ENCODE measurements at places on chromosomes 13 and 19. TPM values are rescaled to one million over a fixed set of nuclear protein-coding genes. Genes with fewer than 3 reads are reported as not detected.

GRCh38 chr19:50899569-50899968 is 11.6 kb downstream of the KLK4 start:
- DNase-seq: no peak

DNA sequence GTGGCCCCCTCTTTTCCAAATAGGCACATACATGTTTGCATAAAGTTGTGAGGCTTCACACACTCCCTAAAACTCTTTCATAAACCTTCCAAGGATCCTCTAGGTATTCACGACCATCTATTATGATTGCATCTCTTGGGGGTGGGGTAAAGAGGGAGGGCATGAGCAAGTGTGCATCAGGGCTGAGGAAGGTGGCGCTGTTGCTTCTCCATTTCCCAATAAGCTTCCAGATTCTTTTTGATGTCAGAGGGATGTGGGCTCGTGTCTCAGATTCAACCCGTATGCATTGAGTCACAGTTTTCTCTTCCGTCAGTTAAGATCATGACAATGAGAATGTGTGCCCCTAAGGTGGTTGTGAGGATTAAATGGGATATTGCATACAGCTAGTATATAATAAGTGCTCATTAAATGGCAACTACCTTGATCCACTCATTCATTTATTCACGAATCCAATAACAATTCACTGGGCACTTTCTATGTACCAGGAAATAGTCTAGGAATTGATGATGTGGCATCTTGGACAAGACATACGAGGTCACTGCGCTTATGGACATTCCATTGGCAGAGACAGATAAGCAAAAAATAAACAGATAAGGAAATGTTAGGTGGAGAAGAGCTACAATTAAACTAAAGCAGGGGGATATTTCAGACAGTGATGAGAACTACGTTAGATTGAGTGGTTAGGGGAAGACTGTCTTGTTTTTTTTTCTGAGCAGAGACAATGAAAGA is 10.3 kb downstream of the CYP2B6 start:
- DNase-seq: no peak

- DNase-seq: no peak
Measured at GRCh38 chr13:38804536-38804935, 117.7 kb downstream of the FREM2 start.

DNA sequence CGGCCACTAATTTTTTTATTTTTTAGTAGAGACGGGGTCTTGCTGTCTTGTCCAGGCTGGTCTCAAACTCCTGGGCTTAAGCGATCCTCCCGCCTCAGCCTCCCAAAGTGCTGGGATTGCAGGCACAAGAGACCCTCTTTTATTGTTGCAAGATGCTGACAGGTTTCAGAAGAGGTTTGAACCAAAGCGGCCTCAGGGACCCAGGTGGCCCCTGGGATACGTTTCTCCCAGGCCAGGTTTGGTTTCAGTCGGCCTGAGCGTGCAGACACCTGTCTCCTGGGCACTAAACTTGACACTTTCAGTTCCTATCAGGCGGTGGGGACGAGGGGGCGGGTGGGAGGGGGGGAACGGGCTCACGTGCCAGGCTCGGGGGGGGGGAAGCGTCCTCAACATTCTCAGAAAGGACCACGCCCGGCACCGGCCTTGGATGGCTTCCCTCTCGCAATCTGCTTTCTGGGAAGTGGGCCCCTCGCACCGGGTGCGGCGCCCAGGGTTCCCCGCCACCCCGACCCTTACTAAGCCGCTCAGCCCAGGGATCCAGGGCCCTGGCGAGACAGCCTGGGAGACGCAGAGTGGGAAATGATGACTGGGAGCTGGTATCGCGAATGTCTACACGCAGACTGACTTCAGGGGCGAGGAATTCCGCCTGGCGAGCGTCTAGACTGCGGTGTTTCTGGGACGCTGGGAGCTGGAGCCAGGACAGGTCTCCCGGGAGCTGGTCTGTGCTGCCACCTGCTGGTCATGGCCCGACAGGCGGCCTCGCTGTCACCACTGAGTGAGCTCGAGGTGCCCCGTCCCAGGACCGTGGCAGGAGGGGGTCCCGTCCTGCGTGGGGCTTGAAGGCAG is 91.6 kb downstream of the GNG7 start:
- peak; percentile 66 for DNase-seq

- DNase-seq: no peak
Measured at GRCh38 chr19:16661480-16662034, 618 bp downstream of the TMEM38A start.

DNA sequence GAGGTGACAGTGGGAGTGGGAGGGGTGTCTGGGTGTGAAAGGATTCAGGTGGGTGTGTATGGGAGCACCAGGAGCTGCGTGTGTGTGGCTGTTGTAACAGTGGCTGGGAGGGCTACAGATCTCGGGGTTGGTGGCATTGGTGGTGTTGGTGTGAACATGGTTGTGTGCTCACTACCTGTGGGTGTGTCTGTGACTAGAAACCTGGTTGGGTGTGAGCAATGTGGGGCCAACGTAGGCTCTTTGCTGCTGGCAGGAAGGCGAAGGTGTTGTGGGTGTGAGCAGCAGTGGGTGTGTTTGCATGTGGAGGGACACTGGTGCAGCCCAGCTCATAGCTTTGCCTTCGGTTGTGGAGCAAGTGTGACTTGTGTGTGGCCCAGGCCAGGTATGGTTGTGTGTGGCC is 3.7 kb upstream of the NR2C2AP start:
- no peak for DNase-seq

DNA sequence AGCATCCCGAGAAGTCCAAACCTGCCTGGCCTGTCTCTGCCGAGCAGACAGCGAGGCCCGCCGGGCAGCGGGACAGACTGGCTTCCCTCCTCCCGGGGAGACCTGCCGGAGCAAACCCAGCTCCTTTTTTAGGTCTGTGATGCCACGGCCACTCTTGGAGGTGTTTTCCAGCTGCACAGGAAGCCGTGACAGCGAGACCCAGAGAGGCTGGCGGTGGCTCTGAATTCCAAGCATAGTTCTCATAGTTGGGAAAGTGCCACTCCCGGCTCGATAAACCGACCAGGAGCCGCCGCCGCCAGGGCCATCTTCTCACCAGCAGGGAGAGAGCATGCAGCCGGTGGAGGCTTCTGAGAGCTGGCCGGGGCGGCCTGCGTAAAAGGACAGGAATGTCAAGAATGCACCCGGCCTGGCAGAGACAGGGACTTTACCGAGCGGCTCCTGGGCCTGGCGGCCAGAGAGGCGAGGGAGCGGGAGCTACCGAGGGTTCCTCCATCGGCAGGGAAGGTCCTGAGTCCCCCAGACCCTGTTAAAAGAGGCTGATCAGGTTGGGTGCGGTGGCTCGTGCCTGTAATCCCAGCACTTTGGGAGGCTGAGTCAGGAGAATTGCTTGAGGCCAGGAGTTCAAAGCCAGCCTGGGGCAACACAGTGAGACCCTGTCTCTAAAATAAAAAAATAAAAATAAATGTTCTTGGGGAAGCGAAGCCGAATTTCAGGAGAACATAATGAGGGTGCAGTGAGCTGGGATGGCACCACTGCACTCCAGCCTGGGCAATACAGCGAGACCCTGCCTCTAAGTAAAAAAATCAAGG is 64.9 kb downstream of the GADD45B start:
- DNase-seq: peak; percentile 97

DNA sequence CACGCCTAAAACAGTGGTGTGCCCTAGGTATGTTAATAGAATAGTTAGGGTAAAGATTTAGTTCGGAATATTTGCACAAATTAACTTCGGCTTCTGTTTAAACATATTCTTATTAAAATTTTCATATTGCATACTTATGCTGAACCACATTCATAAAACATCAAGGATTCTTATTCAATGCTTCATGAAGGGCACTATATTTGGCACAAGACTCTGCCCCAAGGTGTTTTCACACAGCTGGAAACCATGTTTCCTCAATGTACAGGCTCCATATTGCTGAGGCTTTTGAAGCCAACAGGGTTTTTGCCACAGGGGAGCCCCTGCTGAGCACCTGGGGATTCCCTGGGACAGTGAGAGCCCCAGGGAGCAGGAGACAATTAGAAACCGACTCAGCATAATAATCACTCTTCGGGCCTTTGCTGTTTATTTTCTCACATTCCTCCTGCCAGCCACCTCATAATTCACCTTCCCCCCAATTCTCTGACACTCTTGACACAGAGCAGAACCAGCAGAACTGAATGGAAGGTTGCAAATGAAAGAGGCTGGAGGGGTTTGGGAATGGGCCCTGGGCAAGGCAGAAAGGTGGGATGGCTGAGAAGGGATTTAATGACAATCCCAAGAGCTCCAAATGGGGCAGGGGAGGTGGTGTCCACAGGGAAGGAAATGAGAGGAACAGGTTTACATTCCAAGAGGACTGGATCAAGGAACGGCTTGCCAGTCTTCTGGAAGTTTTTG is 72.3 kb upstream of the POMP start:
- no peak for DNase-seq

DNA sequence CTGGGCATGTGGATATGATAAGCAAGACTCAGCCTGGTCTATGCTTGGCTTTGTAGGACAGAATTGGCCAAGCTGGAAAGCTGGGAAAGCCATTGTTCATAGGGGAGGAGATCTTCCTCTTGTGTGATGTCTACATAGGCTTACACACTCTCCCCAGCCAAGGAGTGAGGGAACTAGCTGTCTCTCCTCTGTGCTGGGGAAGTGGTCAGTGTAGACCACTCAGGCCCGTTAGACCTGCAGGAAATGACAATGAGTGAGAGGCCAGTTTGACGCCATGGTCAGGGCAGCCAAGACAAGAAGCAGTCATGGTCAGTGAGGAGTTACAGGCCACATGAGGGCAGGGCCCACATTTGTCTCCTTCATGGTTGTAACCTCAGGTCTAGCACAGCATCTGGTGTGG is 159.1 kb upstream of the KL start:
- DNase-seq: no peak

GRCh38 chr19:7509625-7510024 is 6.3 kb upstream of the ZNF358 start:
- DNase-seq: no peak

DNA sequence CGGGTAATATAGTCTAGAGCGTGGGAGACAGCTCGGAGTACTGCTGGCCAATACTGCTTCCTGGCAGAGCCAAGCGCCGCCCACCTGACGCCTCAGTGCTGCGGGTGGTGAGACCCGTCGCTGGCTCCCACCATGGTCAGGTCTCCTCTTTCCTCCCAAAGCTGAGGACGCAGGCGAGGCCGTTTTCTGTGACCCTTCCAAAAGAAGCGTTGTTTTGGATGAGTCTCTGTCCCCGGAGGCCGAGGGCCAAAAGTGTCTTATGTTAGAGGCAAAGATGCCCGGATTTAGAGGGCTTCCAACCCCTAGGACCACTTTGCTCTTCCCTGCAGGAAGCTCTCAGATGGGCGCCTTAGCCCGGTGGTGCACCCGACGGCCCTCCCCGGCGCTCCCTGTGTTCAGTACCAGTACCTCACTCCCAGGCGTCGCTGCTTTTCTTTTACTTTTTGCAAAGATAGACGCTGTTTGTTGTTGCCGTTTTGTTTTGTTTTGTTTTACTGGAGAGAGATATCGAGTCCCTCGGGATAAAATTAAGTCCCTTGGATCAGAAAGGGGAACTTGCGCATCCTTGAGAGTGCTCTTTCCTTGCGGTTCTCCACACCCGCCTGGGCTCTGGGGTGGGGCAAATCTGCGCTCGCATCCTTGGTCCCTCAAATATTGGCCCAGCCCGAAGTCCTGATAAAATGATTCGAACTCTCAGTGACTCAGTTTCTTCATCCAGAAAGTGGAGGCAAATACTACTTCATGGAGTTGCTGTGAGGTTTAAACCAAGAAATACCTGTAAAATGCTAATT is 7.0 kb downstream of the PDX1 start:
- no peak for DNase-seq

- DNase-seq: no peak
Measured at GRCh38 chr19:3851254-3852176, 17.3 kb downstream of the ZFR2 start.

GRCh38 chr19:16095071-16095571 is 16.6 kb upstream of the RAB8A start:
- DNase-seq: no peak

The ZNF284 gene
- 2.6 TPM for total RNA-seq

The KCNN4 gene
- 0.49 TPM for total RNA-seq
